ENCODE measurements at places on chromosomes 2 and 18.

DNA sequence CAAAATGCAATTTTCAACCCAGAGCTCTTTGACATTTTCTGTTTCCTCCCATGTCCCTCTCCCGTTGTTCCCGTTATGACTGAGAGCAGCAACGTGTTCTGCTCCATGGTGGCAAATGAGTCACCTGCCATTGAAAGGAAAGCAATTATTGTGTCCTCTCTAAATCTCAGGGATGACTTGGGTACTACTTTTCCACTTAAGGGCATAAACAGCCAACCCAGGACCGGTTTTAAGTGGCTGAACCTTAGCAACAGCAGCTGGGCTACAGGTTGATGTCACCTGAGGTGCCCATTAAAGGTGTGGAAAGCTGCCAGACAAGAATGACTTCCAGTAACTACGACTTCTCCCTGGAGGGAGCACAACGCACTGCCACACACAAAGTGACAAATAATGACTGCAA lies 236.8 kb downstream of the NCKAP5 start:
- DNase-seq: no peak

GRCh38 chr2:3348767-3349166 lies 28.9 kb downstream of the EIPR1 start:
- DNase-seq: no peak

DNA sequence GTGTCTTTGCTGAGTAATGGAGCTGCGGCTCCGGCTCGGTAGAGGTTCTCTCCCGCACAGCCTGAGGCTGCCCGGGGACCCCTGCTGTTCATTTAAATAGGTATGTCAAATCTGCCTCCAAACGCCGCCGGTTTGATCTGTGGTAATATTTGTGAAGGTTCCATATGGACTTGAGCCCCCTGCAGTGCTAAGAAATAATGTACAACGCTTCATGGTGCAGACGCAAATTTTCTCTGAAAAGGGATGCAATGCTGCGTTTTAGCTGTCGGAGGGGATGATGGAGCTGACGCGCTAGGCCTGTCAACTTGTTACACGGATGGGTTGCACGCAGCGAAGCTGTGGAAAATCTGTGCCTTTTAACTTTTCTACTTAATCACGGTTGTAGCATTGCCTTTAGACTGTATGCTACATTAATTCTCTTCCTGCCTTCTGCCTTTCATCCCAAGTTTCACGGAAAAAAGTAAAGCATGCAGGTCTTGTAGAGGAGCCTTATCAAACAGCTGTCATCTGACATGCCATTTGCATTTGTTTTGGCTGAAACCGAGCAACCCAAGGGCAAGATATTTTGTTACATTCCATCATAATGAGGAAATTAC lies 43.2 kb downstream of the MRPS9 start:
- DNase-seq: no peak

DNA sequence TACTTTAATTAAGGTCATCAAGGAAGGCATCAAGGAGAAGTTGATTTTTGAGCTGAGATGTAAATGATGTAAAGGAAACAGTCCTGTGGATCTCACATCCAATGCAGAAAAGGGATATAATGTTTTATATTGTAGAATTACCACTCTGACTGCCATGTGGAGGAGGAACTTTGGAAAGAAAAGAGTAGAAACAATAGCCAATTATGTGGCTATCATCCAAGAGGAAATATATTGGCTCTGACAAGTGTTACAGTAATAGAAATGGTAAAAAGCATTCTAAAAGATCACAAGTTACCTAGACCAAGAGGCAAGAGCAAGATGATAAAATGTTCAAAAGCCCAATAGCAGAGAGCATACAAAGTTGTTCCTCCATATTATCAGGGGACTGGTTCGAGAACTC lies 26.8 kb downstream of the BARD1 start:
- no peak for DNase-seq

- DNase-seq: no peak
These were observed 27.0 kb downstream of the IMPA2 start for GRCh38 chr18:12008181-12008767.

GRCh38 chr18:25399554-25399953 lies 47.6 kb upstream of the ZNF521 start:
- DNase-seq: no peak

- no peak for DNase-seq
These were observed 172.6 kb downstream of the ANKRD44 start for GRCh38 chr2:197137826-197138477.

GRCh38 chr2:59540864-59541263 lies 1012.6 kb downstream of the BCL11A start:
- no peak for DNase-seq

- DNase-seq: no peak
These were observed 27.2 kb downstream of the CHST10 start for GRCh38 chr2:100390001-100390940.

DNA sequence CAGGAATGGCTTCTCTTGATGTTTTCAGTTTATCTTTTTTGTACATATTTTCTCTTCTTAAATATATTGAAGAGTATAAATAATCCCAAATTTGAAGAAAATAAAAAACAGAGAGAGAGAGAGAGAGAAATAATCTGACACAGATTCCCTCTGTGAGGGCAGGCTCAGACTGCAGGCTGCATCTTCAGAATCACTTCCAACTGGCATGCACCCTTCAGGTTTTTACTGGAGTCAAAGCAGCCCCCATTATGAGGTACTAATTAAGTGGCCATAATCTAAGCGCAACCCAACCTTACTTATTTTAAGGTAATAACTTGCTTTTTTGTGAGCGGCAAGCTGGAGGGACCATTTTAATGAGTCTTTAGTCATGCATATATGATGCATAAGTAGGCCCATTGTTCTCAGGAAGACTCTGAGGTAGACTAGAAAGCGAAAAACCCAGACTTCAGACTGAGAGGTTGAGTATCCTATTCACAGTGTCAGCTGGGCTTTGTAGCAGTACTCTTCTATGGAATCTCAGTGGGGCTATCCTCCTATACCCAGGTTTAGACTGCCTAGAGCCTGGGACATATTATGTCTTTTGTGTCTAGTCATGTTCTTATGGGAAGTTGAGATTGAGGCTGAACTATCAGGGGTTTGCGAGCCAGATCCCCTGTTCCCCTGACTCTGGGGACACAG lies 167.4 kb downstream of the SP3 start:
- no peak for DNase-seq

DNA sequence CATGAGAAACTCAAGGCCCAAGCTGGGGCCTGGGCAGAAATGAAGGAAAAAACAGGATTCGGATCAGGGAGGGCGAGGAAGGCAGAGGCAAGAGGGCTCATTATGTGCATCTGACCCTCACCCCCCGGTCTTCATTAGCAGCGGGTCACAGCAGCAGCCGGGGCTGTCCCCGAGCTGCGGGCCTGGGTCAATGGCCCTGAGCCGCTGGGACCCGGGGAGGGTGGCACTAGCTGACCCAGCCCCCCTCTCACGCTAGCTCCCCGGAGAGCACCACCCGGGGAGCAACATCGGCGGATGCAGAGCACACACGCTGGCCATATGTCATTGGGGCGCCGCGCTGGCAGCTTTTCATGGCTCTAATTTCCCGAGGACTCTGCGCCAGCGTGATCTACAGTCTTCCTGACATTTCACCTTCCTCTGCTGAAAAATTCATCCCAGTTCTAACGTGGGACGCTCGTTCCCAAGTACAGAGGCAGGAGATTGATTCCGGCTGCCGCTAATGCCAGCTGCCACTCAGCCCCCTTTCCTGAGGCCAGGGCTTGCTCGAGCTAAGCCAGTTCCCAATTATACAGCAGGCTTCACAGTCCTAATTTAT lies 63.7 kb downstream of the EIPR1 start:
- DNase-seq: peak; percentile 10

DNA sequence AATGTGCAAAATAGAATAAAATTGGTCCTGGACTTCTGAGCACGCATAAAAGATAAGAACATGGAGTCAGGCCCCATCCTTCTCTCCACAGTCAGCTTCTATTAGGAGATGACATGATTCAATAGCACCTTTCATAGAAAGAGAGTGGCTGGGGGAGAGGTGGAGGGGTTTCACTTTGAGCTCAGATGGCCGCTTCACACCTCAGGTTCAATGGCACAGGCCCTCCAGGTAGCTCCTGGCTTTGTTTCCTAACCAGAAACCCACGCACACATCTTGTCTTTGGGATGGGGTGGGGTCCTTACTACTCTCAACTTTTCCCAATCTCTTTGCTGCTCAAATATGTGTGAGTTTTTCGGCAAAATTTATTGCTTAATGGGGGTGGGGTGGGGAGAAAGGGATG lies 332.3 kb downstream of the CLIP4 start:
- no peak for DNase-seq

DNA sequence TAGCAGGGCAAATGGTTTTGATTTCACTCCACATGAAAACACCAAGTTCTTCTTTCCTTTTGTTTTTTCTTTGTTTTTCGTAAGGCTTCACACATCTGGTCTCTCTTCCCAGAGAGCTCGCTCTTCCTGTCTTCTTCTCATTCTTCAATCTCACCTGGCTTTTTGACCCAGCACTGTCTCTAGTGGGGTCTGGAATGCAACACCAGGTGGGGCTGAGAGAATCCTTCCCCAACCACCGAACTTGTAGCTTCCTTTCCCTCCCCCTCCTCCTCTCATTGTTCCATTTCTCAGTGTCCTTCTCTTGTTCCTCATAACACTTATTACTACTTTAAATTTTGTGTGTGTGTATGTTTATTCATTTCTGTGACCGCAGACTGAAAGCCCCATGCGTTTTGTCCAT lies 13.5 kb upstream of the PIEZO2 start:
- no peak for DNase-seq

DNA sequence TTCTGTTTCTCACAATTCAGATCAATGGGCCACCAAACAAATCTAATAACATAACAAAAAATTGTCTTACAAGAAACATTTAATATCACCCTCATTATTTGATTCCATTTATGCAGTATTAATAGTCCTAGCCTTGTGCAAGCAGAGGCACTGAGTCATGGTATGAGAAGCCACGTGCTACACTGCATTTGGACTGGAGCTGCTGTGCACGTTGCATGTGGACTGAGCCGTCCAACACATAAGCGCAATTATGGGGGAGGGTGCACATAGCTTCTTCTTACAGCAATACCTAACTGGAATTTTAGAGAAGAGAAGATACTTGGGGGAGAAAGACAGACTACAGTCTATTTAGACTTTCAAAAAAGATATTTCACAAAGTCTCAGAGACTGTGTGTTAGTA lies 329.6 kb upstream of the ID2 start:
- DNase-seq: no peak

DNA sequence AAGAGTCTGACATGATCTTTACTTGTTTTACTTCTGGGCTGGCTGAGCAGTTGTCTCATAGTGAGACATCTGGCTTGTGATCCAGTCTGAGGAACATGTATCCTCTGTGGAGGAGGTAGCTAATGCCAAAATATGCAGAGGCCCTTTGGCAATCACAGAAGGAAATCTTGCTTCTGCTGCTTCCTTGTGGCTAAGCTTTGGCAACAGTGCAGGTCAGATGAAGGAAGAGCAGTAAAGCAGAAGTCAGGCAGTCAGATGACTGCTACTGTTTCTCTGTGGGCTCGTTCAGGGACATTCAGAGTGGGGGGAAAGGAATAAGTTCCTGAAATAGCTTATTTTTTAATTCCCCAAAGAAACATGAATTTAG lies 22.3 kb downstream of the DOK1 start:
- DNase-seq: no peak

DNA sequence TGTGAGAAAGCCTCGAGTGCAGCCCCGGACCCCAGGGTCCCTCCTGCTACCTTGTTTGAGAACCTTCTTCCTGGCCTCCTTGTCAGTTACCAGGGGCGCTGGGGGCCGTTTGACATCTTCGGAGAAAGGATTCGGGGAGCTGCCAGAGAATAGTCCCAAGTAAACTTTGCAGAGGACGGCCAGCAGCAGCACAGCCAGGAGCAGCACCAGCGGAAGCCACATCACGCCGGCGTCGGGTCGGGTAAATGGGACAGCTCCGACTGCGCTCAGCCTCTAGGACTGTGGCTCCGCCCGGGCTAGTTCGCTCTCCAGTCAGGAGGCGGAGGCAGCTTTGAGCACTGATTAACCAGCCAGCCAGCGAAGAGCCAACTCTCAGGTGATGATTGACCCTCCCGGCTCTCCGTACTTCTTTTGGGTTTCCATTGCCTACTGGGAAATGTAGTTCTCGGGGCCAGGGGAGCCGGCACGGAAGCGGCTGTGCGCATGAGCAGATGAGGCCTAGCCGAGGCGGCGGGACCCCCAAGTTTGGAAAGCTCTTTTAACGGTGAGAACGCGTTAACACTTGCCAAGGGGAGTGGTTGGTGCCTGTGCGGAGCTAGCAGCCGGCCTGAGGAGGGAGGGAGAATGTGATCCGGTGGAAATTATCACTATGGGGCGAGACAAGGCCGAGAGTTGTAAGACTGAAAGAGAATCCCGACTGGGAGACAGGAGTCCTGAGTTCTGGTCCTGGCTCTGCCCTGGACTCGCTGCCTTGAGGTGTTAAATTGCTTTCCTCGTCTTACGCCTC lies at the start of the genes ELMOD3 and RETSAT:
Gene ELMOD3, plus strand, starts transcription at position 484 of the 787 bp plus-strand sequence. CDS start 2,430 bp downstream, outside the sequence.
Gene RETSAT, minus strand, starts transcription at position 243 of the 787 bp plus-strand sequence. Its CDS starts 21 bp downstream, at position 222.
- peak; percentile 99 for DNase-seq

- DNase-seq: peak; percentile 67
These were observed 62.5 kb downstream of the CENPO start for GRCh38 chr2:24855726-24856125.

DNA sequence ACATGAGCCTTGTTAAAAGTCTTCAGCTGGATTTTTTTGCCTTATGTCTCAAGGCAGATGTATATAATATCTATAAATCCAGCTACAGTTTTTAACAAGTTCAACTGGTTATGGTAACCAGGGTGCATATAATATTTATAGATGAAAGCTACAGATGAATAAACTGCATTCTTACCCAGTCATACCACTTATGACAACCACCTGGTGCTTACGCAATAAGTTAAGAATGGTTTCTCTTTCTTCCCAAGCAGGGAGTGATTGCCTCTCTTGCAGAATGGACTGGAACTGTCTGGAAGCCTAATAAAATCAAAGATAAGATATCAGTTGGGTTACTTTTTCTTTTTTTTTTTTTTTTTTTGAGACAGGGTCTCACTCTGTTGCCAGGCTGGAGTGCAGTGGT lies 19.6 kb downstream of the DHX57 start:
- no peak for DNase-seq

- peak; percentile 27 for DNase-seq
These were observed 190.8 kb downstream of the RTP5 start for GRCh38 chr2:242060212-242060835.

DNA sequence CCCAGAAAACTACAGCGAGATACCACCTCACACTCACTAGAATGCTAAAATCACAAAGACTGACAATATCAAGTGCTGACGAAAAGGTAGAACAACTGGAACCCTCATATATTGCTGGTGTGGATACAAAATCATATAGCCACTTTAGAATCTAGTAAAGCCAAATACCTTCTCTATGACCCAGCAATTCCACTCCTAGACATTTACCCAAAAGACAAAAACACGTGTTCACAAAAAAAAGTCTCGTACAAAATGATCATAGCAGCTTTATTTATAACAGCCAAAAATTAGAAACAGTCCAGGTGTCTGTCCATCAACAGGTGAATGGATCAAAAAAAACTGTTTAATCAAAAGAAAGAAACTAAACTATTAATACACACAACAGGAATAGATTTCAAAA lies 126.6 kb downstream of the ZFP36L2 start:
- DNase-seq: no peak

- peak; percentile 97 for DNase-seq
These were observed 55.6 kb downstream of the THADA start for GRCh38 chr2:43540021-43540779.

DNA sequence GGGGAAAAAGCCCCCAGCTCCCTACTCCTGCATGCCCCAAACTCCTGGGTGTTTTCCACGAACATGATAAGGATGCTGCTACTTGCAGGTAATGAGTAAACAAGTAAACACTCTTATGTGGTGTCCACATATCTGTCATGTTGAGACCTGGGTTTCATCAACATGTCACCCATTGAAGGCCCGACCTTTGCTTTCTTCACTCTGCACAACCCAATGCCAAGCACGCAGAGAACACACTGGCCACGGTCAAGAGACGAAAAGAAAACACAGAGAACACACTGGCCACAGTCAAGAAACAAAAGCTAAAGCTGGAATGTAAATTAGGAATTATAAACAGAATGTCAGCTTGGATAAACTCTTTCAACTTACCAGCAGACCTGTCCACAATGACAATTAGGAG lies 143.1 kb downstream of the TTC32 start:
- DNase-seq: no peak
